Activated gamma-delta T cell (primary cell): ENCODE measurements at places on chromosomes 5 and 9.

DNA sequence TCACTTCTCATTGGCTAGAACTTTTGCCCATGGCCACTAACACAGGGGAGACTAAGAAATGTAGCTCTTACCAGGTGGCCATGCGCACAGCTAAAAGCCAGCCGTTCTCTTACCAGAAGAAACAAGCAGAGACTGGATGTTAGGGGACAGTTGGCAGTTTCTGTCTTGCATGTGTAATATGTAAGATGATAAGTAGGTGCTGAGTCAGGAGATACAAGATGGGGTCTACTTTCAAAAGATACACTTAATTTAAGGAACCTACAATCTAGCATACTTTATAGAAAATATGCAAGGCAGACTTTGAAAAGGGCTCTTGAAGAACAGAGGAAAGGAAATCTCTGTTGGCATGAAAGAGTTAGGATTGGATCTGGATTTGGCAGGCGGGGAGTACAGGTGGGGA is 244.5 kb downstream of the ZSWIM6 start:
- DNase-seq, result no peak

DNA sequence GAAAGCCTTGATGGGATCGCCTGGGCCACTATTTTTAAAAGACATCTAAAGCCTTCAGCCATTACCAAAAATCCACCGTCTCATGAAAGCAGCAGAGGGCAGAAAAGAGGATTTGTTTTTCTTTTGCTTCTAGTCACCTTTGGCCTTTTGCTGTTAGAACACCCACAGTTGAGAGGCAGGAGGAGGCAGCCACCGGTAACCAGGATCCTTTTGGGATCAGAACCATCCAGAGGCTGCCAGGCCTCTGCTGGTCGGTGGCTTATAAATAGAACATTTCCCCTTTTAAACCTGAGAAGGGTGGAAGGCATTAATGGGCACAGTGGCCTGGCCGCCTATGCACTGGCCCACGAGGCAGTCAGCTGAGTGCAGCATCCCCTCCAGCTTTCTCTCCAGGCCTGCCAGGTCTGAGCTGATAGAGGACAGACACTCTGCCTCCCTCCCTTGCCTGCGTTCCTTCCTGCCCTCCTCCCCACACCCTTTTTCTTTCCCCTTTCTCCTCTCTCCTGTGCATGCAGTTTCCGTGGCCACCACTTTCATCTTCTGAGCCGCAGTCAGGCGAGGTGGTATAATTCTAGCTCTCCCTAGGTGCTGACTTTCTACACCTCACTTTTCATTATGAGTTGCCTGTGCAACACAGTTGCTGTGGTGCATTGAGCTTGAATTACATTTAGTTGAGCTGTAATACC is 253.4 kb downstream of the ARHGAP26 start:
- DNase-seq, result no peak

- DNase-seq, result no peak
Observed at GRCh38 chr9:4555236-4555635, 65.0 kb downstream of the SLC1A1 start.

- no peak for DNase-seq
Observed at GRCh38 chr9:447230-448025, 232.8 kb downstream of the DOCK8 start.

GRCh38 chr9:35277628-35278359 is 116.0 kb downstream of the UNC13B start:
- DNase-seq, result no peak

- DNase-seq, result no peak
Observed at GRCh38 chr5:96198356-96199058, 234.5 kb downstream of the PCSK1 start.

GRCh38 chr5:19616701-19617215 is 371.2 kb downstream of the CDH18 start:
- no peak for DNase-seq

DNA sequence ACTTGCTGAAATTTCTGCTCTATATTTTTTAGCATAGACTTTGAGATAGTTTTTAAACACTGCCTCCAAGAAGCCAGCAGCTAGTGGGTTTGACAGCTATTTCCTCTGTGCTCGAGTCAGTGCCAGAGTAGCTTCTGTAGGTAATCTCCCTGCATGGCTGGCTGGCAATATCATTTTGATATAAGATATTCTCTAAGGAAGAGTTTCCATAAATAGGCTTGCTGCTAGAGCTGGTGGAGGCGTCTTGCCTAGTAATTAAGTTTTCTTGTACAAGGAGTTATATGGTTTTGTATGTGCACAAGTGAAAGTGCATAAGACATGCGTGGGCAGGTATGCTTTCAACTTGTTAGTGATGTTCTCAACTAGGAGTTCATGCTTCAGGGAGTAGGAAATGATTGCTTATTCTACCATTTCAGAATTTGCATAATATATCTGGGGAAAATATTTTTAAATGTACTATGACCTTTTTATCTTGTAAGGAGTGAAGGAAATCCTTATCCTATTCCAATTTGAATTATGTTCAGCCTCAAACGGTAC is 74.1 kb upstream of the CCL21 start:
- DNase-seq, result no peak

GRCh38 chr9:126293522-126293889 is 33.1 kb upstream of the MVB12B start:
- no peak for DNase-seq

- no peak for DNase-seq
Observed at GRCh38 chr9:14989811-14990210, 79.6 kb upstream of the FREM1 start.

- DNase-seq, result no peak
Observed at GRCh38 chr9:98539954-98540353, 168.8 kb downstream of the GABBR2 start.

- no peak for DNase-seq
Observed at GRCh38 chr9:121887553-121888437, 205.3 kb downstream of the TTLL11 start.

- DNase-seq, result no peak
Observed at GRCh38 chr5:117942861-117943519, 1045.4 kb downstream of the DTWD2 start.

GRCh38 chr9:14438232-14439021 is 124.5 kb upstream of the NFIB start:
- DNase-seq, result no peak

GRCh38 chr9:132087438-132088030 is 7.9 kb upstream of the MED27 start:
- no peak for DNase-seq

DNA sequence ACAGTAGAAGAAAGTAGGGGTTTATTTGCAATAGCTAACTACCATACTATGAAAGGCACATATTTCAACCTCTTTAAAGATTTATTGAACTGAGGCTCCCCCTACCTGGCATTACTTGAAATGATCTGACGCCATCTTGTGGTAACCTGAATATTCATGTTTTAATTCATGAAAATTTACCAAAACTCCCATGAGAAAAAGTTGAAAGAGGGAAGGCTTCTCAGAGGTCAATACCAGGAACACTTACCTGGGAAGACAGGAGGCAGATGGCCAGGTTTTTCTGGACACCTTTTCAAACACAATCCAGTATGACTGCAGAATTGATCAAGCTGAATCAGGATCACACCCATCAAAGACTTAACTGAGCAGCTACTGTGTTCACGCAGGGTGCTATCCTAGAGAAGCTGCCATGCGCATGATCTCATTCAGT is 9.4 kb downstream of the PRELID2 start:
- DNase-seq, result no peak

DNA sequence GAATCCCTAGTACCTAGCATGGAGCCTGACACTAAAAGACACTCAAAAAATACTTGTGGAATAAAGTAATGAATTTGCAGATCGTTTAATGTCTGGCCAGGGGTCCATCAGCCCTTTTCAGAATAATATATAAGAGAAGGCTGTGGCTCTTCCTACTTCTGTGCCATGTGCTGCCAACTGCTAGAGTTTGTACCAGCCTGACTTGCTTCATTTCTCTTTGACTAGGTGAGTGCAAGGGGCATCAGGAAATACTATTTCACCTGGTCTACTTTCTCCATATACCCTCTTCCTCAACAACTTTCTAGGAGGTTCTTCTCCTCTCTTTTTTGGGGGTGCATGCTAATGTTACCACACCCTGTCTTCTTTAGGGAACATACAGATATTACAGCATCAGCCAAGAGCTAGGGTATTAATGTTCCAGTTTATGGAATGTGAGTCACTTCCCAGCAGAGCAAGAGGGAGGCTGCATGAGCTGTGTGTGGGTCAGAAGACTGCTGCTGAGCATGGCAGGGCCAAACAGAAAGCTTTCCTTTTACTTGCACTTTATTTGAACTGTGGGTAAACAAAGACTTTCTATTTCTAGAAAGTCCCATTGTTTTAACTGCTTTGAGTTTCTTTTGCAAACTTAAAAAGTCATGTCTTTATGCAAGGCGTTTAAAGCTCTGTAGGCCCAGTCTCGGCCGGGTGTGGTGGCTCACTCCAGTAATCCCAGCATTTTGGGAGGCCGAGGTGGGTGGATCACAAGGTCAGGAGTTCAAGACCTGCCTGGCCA is 158.9 kb downstream of the ADAMTSL1 start:
- DNase-seq, result no peak

- DNase-seq, result no peak
Observed at GRCh38 chr5:78765116-78765515, 116.5 kb upstream of the LHFPL2 start.

DNA sequence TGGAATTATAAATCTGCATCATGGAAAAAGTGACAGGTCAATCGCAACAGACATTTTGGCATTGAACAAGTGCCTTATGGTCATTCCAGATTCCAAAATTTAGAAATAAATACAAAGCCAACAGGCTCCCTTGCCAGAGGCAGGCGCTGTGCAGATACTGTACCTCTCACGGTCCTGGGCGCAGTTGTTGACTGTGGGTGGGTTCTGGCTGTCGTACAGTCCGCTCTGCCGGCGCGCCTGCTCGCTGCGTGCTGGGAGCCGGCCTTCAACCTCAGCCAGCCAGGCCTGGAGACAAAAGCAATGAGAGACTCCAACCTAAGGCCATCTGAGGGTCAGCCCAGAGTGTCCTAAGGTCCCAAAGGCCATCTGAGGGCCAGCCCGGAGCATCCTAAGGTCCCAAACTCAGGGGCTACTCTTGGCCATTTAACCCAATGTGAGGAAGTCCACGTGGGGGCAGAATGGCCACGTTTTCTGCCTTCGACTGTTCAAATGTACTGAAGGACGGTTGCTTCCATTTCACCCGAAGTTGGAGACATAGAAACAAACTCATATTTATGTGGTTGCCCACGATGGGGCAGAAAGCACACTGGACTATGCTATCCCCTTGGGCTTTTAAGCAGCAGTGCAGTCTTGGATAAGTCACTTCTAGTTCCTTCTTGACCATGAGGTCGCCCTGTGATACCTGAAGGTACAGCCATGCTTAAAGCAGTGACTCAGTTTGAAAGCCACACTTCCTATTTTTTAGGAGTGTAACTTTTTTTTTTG is 65.2 kb downstream of the USP20 start:
- no peak for DNase-seq

- DNase-seq, result no peak
Observed at GRCh38 chr5:83688281-83688680, 32.4 kb downstream of the HAPLN1 start.

- no peak for DNase-seq
Observed at GRCh38 chr5:4258170-4258569, 662.5 kb downstream of the IRX1 start.

GRCh38 chr5:135250671-135251070 is 148.4 kb downstream of the MACROH2A1 start:
- no peak for DNase-seq

- no peak for DNase-seq
Observed at GRCh38 chr5:139396691-139397090, 1.8 kb upstream of the PROB1 start.

DNA sequence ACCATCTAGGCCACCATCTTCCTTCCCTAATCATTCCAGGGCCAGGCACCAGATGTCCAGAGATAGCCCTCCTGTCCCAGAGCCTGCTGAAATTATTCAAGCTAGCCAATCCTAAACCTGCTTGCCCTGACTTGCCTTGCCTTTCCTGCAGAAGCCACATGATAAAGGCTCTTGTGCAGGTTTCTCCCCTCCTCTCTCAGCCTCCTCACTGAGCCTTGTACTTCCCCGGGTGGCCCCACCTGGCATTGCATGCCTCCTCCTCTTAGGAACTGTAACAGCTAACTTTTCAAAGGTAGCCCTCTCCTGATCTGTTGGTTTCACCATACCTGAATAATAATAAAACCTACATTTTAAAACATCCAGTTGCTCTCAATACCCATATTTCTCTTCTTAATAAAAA is 42.6 kb downstream of the DIRAS2 start:
- DNase-seq, result no peak
